Activated gamma-delta T cell treated with anti-CD3 and anti-CD28 coated beads, Interleukin-2, amount 50 U/mL, for 16 hours (primary cell): ENCODE measurements at places on chromosomes 16 and 17.

DNA sequence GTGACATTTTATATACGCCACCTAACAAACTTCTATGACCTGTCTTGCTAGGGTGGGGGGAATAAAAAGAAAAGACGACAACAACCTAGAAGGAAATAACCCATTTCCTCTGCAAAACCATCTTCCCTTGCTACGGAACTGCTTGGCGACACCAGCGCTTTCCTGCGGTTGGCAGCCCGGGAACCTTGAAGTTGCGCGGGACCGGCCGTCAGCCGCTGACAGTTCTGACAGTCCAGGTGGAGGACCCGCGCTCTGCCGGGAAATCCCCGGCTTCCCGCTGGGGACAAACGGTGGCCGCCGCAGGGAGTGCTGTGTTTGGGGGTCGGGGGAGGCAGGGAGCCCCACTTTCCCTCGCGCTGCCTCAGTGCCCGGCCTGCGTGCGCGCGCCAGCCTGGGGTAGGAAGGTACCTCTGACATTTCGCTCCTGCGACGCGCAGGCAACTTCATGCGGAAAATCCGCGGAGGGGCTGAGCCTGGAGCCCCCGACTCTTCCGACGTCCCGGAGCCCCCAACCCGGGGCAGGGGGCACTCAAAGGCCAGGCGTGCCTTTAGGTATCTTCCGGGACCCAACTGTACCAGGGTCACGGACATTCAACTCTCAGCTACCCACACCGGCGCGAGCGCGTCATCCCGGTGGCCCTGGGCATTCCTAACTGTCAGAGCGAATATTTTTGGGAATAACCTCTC lies 516 bp downstream of the SLC16A6 start:
- DNase-seq, result peak; percentile 34

DNA sequence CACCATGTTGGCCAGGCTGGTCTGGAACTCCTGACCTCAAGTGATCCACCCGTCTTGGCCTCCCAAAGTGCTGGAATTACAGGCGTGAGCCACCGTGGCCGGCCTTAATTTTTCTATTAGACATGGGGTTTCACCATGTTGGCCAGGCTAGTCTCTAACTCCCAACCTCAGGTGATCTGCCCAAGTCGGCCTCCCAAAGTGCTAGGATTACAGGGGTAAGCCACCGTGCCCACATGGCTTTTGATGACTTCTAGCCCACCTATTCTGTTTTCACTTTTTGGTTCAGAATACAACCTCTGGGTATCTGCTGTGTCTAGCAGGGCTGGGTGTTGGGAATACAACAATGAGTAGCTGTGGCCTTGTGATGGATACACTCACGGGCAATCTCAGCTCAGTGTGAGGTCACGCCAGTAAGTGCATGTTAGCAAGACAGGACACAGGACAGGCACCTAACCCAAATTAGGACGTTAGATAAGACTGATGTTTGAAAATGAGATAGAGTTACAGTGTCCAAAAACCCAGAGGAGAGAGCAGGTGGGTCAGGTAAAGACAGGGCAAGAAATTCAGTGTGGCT lies 14.1 kb upstream of the YWHAE start:
- DNase-seq, result no peak

GRCh38 chr17:42913981-42914617 lies 13.5 kb downstream of the G6PC1 start:
- DNase-seq, result no peak

DNA sequence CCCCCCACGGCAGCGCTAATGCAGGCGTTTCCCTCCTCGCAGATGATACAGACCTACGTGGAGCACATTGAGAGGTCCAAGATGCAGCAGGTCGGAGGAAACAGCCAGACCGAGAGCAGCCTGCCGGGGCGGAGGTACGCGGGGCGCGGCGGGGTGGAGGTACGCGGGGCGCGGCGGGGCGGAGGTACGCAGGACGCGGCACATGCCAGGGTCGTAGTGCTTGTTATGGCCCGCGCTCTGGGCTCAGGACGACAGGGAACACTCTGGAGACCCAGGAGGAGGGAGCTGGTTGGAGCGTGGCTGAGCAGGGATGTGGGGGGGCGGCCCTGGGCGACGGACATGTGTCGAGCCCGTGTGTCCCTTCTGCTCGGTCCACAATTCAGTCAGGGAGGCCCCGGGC lies 23.4 kb downstream of the MAPK8IP3 start:
- DNase-seq, result no peak

DNA sequence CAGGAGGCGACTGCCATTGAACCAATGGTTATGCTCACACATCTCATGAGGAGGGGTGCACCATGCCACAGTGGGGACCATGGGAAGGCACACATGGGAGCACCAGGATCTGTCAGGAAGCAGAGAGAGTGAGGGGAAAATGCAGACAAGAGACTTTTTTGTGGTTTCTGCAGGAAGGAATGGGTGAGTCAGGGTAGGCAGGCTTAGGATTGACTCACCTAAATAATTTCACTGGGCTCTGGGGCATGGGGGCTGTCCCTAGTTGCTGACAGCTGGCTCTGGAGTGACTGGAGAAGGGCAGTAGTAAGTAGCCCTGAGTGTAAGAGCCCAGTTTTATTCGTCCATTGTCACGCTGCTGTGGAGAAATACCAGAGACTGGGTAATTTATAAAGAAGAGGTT lies 202.4 kb downstream of the AXIN2 start:
- no peak for DNase-seq

DNA sequence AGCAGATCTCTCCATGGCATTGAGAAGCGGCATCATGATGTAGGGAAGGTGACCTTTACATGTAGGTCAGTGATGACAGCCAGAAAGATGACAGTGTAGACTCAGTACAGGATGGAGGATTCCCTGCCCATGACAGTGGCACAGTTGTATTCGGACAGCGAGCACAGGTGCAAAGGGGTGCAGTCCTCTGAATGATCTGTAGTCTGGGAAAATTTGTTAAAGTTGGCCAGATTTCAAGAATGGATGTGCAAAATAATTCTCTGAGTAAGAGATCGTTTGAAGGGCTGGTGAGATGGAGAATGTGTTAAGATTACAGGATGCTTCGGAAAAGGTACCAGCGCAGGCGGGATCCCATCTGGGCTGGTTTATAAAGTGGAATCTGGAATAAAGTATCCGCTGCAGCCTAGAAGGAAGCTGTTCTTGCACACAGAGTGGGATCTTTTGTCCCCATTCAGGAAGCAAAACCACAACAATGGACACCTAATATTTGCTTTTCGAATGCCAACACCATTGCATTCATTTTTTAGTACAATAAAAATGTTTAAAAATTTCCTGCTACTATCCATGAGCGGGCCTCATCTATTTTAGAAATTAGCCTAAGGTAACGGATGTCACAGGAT lies 101.2 kb downstream of the RPTOR start:
- DNase-seq, result no peak
